ENCODE measurements at places on chromosomes 7 and 10. TPM values are rescaled to one million over a fixed set of nuclear protein-coding genes. Genes with fewer than 3 reads are reported as not detected.

Gene ALOX5
- not detected for total RNA-seq

Gene LDB3
- total RNA-seq, result under 0.01 TPM

Gene PRSS37
- total RNA-seq, result not detected

Gene NUDT13
- total RNA-seq, result 2.1 TPM

Gene DCLRE1C
- 13.4 TPM for total RNA-seq

Gene RASA4B
- total RNA-seq, result 1.5 TPM
